ENCODE measurements at places on chromosomes 5 and 9.

DNA sequence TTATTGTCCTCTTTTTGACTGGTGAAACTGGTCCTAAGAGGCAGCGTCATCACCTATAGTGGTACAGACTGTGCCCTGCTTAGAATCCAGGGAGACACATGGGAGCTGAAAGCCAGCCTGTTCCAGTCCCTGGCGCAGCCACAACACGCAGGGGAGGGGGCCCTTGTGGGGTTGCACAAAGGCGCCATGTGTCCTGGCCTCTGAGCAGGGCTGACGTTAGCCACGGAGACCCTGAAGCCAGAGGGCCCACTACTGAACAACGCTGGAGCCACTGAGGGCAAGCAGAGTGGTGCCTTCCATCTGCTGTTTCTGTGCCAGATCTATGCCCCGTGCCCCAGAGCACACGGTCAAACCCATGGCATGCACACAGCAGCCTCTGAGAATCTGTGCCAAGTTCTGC is 147.3 kb downstream of the ACTL7B start:
- DNase-seq: no peak

DNA sequence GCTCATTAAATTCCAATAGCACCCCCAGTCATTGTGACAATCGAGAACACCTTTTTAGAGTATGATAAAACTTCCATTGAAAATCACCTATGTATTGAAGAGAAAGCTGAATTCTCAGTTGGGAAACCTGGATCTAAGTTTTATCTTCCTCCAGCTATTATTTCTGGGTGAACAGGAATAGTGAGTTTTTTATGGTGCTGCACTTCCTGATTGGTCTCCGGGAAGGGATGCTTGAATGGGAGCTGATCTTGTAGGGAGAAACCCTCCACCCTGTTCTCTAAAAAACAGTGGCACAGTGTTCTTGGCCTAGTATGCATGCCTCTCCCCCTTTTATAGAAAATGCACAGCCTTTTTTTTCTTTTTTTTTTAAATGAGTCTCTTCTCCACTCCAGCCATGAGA is 112.2 kb downstream of the ACTBL2 start:
- DNase-seq: no peak

DNA sequence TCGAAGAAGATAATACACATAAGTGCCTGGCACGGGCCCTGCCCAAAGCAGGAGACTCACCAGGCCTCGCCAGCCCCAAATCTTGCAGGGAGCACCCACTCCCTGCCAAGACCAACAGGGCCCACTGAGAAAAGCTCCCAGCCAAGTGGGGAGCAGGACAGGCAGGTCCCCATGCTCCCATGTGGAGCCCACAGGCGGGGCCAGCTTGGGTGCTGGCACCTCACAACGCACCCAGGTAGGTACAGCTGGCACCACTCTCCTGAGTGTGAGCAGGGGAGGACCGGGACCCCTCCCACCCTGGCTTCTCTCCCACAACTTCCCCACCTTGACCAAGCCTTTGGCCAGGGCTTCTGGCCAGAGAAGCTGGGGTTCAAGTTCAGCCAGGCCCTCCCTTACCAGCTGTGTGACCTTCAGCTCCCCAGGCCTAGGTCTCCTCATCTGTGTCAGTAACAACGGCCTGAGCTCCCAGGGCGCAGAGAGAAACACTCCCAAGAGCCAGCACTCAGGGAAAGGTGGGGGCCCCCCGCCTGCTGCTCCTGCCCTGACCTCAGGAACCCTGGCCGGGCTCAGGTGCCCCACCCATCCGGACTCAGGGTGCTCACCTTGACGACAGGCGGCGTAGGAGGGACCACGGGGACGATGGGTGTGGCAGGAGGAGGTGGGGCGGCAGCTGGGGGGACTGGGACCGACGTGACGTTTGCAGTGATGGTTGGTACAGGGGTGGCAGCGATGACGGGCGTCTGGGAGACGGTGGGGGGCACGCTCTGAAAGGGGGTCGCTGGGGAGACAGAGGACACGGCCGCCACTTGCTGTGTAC is 17.8 kb downstream of the BRD3 start:
- no peak for DNase-seq

DNA sequence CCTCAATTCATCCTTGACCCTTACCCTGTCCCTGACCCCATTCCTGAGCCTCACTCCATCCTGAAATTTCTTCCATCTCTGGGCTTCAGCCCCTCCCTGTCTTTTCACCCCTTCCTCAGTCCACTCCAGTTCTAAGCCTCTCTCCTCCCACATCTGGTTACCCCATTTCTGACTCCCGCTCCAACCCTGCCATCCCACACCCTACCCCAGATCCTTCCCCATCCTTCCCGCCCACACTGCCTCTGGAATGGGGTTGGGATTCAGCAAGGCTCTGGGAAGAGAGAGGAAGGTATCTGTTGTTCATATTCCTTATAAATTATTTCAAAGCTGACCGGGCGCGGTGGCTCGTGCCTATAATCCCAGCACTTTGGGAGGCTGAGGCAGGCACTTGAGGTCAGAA is 29.9 kb upstream of the MVB12B start:
- no peak for DNase-seq

GRCh38 chr5:141877356-141878185 is 639 bp downstream of the PCDH1 start:
- DNase-seq: no peak

DNA sequence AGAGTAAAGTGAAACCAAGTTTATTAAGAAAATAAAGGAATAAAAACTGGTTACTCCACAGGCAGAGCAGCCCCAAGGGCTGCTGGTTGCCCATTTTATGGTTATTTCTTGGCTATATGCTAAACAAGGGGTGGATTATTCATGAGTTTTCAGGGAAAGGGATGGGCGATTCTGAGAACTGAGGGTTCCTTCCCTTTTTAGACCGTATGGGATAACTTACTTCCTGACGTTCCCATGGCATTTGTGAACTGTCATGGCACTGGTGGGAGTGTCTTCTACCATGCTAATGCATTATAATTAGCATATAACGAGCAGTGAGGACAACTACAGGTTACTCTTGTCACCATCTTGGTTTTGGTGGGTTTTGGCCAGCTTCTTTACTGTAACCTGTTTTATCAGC is 323.9 kb upstream of the PTGER4 start:
- DNase-seq: no peak

DNA sequence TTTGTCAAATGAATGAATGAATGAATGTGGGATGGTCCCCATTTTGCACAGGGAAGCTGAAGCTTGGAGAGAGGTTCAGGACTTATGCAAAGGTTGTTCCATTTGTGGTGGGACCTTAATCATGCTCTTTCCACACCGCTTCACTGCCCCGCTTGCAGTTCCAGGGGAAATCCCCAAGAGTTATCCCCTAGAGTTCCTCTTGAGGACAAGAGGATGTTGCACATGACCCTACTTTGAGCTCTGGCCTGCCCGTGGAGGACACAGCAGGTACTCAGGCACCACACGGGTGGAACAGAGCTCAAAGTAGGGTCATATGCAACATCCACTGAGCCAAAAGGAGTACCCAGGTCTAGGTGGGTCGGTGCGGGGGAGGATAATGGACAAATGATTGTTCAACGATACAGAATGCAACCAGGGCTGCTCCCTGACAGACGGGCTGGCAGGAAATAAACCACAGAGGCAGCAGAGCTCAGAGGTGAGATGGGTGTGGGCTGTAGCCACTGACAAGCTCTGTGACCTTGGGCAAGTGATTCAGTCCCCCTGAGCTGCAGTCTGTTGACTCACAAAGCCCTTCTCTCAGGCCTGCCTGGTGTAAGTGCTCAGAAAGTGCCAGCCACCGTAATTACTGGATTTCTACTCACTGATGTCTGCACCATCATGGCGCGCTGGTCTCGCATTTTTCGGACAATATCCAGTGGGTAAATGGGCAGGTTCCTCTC is 60.3 kb upstream of the EPB41L4B start:
- DNase-seq: no peak

DNA sequence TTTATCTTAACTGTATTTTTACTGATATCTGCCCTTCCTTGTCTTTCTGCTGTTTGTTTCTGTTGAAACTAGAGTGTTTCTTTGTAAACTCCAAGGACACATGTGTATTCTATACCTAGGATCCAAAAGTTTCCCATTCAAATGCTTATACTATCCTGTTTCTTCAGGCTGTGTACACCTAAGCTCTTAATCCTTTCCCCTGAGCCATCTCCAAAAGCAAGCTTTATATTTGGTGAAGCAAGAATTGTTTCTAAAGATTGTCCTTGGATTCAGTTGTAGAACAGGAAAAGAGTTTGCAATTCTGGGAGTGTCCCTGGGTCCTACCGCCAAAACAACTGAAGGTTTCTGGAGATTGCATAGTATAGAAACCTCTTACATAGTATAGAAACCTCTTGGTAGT is 65.9 kb downstream of the CWC27 start:
- no peak for DNase-seq

DNA sequence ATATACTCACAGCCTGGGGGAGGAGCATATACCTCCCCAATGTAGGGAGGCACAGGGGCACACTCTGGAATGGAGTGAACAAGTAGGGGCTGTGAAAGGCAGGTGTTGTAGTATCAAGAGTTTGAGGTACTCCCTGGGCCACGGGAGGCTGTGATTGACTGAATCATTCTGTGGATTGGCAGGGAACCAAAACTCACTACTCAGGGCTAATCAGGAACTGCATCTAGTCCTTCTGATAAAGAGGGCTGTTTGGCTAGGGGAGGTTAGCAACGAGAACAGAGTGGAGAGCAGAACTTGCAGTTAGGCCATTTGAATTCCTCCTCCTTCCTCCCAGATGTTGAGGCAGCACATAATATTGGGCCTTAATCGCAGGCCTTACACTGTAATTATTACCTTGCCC is 369.2 kb upstream of the MPDZ start:
- no peak for DNase-seq

DNA sequence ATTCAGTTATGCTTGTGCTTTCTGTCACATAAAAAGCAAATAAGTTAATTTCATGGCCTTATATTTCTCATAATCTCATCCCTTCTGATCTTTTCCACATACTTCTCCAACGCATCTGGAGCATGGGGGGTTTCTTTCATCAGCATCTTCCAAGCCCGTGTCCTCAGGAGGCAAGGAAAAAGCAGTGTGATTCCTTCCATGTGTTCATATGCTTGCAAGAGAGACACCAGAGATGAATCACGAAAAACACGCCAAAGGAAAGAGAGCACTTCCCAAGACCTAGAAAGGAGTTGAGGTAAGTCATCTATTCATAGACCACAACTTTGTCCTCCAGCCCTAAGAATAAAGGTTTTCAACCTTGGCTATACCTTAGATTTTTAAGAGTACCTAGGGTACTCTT is 26.0 kb upstream of the SVEP1 start:
- no peak for DNase-seq

- DNase-seq: no peak
Measured at GRCh38 chr9:126027566-126027965, 280.4 kb downstream of the PBX3 start.

- DNase-seq: no peak
Measured at GRCh38 chr9:130606887-130607600, 27.7 kb downstream of the FUBP3 start.

DNA sequence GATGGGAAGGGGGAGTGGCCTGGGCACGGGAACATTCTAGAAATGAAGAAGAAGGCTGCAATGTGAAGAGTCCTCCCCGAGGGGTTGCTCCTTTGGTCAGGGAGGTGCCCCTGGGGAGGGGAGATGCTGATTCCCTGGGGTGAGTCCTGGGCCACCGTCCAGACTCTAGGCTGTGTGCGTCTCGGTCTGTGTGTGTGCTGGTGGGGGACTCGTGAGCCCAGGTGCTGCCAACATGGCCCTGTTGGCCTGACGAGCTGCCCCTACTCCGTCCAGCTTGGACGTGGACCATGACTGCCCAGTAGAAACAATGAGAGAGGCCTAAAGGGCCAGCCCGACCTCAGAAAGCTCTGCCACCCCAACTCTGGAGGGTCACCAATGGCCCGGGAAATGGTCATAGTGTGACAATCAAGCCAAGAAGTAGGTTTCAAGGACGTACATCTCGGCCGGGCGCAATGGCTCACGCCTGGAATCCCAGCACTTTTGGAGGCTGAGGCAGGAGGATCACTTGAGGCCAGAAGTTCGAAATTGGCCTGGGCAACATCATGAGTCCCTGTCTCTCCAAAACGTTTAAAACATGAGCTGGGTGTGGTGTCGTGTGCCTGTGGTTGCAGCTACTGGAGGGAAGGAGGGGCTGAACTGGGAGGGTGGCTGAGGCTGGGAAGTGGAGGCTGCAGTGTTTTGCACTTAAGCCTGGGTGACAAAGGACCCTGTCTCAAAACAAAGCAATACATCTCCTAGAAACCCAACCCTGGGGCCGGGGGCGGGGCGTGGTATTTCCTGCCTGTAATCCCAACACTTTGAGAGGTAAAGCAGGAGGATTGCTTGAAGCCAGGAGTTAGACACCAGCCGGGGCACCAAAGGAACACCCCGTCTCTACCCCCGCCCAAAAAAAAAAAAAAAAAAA is 17.0 kb downstream of the LHX3 start:
- DNase-seq: no peak

DNA sequence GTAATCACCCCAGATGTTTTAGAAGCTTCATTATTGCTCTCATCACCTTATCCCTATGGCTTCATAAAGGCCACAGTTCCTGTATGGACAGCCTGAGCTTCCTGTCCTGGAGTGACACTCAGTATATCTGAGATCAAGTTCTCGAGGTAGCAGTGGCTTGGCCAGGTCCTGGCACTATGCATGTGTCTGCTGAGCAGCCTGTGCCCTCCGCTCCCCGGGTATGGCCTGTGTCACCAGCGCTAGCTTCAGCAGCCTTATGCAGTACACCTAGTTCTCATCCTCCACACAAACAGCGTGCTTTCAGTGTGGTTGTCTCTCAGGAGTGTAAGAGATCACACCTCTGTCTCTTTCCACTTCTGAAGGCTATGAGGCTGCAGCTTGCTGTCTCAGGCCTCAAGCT is 514.7 kb downstream of the DIRAS2 start:
- no peak for DNase-seq

GRCh38 chr9:127598839-127599549 is 13.1 kb upstream of the STXBP1 start:
- no peak for DNase-seq

GRCh38 chr5:150401076-150401375 is 11.7 kb downstream of the CD74 start:
- DNase-seq: no peak

DNA sequence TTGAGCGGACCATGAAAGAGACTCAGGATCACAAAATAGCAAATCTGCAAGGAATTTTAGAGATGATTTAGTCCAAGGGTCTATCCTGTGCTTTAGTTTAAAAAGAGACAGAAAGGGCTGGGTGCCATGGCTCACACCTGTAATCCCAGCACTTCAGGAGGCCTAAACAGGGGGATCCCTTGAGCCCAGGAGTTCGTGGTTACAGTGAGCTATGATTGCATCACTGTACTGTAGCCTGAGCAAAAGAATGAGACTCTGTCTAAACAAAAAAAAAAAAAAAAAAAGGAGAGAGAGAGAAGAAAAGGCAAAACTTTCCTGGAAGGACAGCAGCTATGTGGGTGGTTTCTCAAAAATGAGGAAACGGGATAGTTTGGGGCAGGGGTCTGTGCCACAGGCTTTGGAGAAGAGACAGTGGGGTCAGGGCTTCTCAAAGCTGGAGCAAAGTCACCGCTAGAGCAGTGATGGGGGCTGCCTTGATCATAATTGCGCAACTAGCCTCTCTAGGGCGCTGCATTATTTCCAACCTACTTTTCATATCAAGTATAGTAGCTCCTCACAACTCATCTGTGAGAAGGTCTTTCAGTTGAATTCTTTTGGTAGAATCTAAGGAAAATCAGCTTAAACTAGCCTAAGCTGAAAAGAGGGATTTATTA is 8.5 kb upstream of the ANKH start:
- DNase-seq: no peak

- DNase-seq: no peak
Measured at GRCh38 chr9:27472195-27472594, 51.9 kb upstream of the IFNK start.
